ENCODE measurements at places on chromosomes 6 and 20.

GRCh38 chr6:53591873-53592272, 47.0 kb upstream of the GCLC start:
- no peak for DNase-seq

- DNase-seq, result no peak
Observed at GRCh38 chr6:34520645-34521462, 35.3 kb downstream of the SPDEF start.

DNA sequence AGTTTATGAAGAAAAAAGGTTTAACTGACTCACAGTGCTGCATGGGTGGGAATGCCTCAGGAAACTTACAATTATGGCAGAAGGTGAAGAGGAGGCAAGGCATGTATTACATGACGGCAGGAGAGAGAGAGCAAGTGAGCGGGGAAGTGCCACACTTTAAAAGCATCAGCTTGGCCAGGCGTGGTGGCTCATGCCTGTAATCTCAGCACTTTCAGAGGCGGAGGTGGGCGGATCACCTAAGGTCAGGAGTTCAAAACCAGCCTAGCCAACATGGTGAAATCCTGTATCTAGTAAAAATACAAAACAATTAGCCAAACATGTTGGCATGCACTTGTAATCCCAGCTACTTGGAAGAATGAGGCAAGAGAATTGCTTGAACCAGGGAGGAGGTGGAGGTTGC, 213.3 kb upstream of the THEMIS start:
- DNase-seq, result no peak

GRCh38 chr6:18260448-18261106, 3.8 kb downstream of the DEK start:
- peak; percentile 13 for DNase-seq

- no peak for DNase-seq
Observed at GRCh38 chr6:112920994-112921393, 573.9 kb downstream of the RFPL4B start.

- peak; percentile 19 for DNase-seq
Observed at GRCh38 chr6:144063744-144064401, 31.5 kb downstream of the SF3B5 start.

DNA sequence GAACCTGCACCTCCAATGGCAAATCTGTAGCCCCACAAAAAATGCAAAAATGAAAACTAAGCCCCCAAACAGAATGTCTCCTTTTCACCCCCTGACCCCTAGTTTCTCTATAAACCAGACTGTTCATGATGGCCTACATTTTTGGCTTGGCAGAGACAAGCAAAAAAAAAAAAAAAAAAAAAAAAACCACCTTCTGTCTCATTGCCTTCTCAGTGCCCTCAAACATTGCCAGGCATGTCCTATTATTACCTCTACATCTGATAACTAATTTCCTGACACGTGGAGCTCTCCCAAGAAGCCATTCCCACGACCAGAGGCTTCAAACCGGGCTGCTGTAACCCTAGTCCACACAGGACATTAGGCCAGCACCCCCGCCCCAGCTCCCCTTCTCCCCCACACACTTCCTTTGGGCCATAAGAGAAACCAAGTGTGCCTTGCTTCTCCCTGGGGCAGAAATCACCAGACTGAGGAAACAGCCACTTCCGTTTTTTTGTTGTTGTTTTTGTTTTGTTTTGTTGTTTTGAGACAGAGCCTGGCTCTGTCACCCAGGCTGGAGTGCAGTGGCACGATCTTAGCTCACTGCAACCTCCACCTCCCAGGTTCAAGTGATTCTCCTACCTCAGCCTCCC, 65.4 kb downstream of the GPR6 start:
- no peak for DNase-seq

DNA sequence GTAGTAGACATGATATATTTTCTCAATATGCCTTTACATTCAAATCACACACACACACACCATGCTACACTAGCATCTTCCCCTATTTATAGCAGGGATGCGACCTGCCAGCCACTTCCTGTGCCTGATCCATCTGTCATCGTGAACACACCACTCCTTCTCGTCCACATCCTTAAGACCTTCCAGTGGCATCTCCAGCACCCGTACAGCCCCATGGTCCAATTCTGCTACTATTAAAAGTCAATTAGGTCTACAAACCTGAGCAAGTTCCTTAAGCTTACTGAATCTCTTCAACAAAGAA, 54.5 kb downstream of the KIF16B start:
- no peak for DNase-seq

GRCh38 chr6:43383021-43383667, 13.7 kb upstream of the ZNF318 start:
- DNase-seq, result no peak

GRCh38 chr6:170416959-170417606, 110.5 kb downstream of the FAM120B start:
- DNase-seq, result no peak

DNA sequence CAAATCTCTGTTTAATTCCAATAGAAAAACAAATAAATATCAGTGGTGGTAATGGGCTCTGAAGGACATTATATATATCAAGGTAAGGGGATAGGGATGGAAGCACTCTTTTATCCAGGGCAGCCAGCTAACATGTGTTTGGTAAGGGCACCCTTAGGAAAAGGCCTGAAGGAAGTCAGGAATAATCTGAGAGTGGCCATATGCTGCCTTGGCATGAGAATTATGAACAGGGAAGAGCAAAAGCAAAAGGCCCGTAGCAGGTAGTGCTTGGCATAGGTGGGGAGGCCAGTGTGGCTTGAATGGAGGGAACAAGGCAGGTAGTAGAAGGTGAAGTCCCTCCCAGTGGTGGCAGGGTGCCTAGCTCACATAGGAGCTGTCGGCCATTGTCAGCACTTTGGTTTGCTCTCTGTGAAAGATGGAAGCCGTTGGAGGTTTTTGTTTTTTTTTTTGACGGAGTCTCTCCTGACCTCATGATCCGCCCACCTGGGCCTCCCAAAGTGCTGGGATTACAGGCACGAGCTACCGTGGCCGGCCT, 39.6 kb upstream of the CSE1L start:
- DNase-seq, result no peak

DNA sequence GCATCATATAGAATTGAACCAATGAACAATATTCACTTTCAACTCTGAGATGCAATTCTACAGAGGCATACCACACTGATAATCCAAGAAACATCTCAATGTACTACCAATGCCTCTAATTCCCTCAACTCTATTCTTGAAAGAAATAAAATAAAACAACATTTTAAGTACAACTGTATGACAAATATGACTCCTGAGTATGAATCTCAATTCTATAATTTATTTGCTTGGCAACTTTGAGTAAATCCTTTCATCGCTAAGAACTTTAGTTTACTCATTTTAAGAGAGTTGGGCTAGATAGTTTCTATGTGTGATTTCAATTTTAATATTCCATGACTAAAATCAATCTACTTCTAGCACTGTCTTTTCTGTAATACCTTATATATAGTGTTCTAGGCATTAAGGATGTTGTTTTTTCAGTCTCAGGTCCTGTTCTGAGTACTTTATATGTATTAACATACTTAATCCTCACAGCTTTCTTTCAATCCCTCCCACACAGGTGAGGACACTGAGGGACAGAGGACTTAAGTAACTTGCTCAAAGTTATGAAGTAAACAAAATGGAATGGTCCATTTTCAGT, 33.4 kb downstream of the GOPC start:
- no peak for DNase-seq

DNA sequence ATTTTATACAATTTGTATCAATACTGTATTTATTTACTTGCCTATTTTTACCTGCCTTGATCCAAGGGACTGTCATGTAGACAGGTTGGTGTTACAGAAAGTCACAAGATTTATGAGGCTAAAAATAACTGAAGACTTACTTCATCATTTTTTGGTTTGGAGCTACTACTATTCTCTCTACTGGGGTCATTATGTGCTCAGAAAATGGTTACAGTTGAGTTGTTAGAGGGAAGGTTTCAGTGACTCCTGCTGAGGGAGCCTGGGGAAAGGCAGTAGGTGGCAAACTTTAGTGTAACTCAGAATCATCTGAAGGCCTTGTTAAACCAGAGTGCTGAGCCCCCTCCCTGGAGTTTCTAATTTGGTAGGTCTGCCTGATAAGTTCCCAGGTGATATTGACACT, 118.8 kb downstream of the TINAG start:
- no peak for DNase-seq

GRCh38 chr6:6631534-6632276, 43.2 kb downstream of the LY86 start:
- DNase-seq, result no peak

DNA sequence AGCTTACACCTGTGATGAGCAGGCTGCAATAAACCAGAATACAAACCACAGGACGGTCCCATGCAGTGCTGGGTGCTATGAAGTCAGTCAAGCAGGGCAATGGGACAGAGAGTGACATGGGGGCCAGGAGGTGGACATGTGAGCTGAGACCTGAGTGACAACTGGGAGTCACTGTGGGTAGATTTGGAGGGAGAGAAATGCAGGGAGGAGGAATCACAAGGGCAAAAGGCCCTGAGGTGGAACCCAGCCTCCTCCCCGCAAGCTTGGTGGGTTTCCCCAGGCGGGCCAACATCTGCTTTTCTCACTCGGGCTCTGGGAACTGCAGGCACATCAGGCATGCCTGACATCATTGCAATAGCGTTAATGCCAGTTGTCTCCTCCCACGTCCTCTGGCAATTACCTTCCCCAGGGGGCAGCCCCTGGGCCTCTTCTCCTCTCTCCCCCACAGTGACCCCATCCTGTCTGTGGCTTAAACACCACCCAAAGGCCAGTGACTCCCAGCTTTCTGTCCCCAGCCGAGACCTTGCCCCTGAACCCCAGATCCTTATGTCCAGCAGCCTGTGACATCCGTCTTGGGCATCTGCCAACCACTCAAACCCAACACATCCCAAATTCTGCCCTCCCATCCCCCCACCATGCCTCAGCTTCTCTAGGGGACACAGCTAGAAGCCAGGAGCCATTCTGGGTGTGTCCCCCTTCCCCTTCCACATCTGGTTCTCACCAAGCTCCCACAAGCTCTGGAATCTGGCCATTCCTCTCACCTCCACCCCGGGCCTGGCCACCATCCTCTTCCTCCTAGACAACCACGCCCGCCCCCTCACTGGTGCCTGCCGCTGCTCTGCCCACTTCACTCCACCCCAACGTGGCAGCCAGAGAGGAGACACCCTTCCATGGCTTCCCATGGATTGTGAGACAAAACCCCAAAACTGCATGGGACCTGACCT, 28.2 kb downstream of the PDRG1 start:
- DNase-seq, result no peak

DNA sequence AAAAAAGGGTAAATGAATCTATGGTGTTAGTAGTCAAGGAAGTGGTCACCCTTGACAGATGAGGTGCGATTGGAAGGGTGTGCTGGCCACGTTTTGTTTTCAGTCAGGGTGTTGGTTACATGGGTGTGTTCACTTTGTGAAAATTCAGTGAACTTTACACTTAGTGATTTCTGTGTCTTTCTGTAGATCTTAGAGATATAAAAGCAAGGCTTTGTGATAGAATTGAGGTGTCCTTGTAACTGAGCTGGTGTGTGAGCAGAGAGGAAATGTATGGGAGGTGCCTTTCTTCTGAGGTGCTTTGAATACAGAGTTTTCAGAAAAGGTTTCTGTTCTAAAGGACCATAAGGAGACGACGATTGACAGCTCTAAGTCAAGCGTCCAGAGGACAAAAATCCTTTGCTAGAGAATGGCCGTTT, 90.5 kb downstream of the SAMD3 start:
- DNase-seq, result no peak

- DNase-seq, result no peak
Observed at GRCh38 chr6:33586108-33586640, 6.1 kb upstream of the BAK1 start.

GRCh38 chr6:82015043-82015442, 232.5 kb downstream of the IBTK start:
- DNase-seq, result no peak

GRCh38 chr6:116265041-116265829, 11.4 kb upstream of the TSPYL4 start:
- peak; percentile 39 for DNase-seq

DNA sequence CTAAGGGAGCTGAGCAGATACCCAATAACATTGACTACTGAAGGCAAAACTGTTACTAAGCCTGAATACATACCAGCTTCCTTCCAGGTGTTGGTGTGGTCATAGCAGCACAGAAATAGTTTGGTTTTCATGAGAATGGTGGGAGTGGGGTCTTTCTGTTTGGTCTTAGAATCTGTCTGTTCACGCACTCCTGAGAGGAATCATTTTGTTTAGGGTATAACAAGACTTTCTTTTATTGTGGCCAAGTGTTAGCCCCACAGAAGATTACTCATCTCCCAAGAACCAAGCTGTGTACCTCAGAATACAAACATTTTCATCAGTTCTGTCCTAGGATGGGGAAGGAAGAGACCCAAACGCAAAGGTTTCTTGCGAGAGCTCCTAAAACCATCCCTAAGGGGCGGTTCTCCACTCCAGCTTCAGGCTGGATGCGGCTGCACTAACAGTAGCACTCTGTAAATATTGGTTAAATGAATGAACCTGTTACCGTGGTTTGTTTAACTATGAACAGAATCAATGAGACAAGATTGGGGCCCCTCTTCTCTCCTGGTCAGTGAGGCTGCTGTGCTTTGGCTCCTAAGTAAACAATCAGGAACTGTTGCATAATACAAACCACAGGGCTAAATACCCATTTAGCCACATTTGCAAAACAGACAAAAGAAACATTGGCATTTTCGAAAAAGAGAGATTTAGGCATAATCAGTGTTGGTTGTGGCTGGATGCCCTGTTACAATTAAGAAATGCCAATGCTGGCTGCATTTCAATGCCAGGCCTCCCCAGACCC, 44.9 kb downstream of the SNAP25 start:
- no peak for DNase-seq

GRCh38 chr6:81718126-81718525, 34.4 kb downstream of the TENT5A start:
- no peak for DNase-seq

DNA sequence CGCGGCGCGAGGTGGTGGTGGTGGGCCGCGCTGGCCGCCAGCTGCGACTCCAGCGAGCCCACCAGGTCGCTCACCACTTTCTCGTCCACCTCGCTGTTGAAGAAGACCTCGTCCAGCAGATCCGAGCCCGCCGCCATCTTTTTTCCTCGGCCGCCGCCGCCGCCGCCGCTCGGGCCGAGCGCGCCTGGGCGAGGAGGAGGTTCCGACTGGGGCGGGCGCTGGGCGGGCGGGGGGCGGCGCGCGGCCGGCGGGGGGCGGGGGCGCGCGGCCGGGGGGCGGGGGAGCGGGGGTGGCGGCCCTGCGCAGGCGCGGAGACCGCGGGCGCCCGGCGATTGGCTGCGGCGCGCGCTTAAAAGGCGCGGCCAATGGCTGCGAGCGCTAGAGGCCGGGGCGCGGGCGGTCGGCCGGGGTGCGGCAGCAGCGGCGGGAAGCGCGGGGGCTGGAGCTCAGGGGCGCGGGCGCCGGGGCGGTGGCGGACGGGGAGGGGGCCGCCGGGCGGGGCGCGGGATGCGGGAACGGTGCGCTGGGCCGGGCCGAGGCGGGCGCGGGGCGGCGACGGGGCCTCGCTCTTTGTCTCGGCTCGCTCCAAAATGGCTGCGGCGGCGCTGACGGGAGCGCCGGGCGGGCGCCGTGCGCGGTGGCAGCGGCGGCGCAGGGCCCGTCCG, at the start of gene TAF4:
Gene TAF4, minus strand, starts transcription at position 208 of the 665 bp plus-strand sequence. Its CDS starts 71 bp downstream, at position 137.
- peak; percentile 34 for DNase-seq

GRCh38 chr6:2471472-2471871, 226.1 kb upstream of the GMDS start:
- DNase-seq, result no peak

All from T1000 (cell line).